Effector CD4-positive, alpha-beta T cell (primary cell): ENCODE measurements at places on chromosomes 3 and 15.

DNA sequence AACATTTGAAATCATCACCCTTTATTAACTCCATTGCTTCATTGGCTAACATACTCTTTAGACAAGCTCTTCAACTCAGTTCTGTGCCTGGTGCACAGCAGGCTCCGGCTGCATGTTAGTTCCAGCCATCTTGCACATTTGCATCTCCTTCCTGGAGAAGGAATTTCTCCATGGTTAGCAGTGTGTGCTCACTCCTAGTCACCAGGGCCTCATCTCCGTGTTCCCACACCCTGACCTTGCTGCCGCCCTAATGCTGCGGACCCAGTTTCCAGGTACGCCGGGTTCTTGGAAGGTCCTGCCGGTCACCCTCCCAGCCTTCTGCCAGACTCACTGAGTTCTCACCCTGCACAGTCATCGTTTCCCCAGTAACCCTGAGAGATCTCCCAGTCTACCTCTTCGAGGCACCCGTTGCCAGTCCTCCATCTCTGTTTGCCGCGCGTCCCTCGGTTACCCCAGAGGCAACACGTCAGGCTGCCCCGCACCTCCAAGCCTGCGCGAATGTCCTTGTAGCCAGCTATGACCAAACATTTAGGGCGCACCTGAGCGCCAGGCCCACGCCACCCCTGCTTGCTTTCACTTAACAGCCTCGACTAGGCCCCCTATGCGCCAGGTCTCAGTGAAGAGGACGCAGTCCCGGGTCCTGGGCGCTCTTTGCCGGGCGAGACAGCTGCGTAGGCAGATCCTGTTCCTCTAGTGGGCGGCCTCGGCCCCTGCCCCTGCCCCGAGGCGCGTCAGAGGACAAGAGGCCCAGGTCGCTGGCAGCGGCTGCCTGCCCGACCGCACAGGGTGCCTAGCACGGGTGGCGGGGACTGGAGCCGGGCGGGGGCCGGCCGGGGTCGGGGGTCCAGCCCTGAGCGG is 747 bp upstream of the ZNF592 start:
- peak; percentile 59 for DNase-seq

DNA sequence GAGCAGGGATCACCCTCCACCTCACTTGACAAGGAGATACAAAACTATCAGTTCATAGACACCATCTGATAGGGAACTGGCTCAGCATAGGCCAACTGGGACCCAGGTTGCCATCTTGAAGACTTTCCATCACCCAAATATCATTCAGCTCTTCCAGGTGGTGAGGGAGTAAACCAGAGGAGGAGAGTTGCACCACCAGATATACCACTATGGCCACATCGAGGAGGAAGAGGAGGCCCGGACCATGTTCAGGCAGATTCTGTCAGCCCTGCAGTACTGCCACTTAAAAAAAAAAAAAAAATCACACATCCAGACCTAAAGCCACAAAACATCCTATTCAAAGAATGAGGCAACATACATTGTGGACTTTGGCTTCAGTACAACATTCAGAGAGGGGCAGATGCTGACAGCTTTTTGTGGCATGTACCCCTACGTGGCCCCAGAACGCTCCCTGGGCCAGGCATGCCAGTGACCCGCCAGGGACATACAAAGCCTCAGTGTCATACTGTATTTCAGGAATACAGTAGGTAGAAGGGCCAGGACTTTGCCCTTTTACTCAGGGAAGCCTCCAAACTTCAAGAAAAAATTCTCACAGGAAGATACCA is 18.4 kb upstream of the EMC3 start:
- no peak for DNase-seq

- no peak for DNase-seq
Observed at GRCh38 chr15:95162531-95162930, 931.2 kb downstream of the MCTP2 start.

DNA sequence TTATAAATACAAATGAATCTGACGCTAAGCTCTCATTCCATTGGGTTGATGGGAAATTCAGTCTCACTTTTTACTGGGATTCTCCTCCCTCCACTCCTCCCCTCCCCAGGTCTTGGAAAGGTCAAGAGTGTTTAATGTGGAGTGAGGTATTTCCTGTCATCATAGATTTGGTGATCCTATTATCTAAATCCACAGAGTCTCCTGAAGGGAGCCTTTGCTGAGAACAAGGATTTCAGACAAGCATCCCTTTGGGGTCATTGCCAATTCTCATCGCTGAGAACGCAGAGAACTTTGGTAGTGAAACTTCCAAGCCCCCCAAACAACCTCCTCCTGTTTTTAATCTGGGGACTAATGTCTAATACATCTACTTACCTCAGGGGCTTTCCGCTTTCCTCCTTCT is 297.9 kb downstream of the OTOL1 start:
- DNase-seq: no peak

- no peak for DNase-seq
Observed at GRCh38 chr15:78063970-78064385, 13.5 kb downstream of the TBC1D2B start.

DNA sequence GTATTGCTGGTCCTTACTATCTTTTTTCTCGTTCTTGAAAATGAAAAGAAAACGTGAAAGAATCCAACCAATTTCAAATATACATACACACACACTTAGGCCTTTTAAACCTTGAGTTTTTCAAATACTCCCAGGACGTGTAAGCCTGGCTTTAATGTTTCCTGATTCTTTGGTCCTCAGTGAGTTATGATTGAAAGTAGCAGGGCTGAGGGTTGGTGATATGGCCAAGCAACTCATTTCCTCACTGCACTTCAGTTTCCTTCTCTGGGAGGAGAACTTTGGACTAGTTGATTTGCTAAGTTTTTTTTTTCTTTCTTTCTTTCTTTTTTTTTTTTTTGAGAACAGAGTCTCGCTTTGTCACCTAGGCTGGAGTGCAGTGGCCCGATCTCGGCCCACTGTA is 34.6 kb downstream of the CHD2 start:
- DNase-seq: no peak

DNA sequence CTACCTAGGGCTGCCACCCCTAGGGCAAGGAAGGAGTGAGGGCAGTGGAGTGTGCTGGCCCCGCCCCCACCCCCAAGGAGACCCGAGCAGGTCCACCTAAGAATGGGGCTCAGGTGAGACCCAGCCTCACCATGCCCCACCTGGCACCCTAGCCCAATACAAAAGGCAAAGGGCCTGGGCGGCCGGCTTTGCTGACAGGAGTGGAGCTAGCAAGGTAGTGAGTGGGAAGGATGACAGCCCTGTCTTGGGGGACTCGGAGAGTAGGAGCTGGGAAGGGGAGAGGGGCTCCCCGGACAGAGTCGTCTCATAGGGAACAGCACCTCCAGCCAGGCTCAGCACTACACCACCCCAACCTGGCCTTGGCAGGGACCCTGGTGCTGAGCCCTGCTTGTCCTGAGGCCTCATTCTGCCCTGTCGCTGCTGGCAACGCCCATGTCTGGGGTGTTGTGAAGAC is 12.1 kb downstream of the C15orf39 start:
- DNase-seq: no peak

- DNase-seq: no peak
Observed at GRCh38 chr3:186971578-186971977, 41.3 kb downstream of the ST6GAL1 start.

DNA sequence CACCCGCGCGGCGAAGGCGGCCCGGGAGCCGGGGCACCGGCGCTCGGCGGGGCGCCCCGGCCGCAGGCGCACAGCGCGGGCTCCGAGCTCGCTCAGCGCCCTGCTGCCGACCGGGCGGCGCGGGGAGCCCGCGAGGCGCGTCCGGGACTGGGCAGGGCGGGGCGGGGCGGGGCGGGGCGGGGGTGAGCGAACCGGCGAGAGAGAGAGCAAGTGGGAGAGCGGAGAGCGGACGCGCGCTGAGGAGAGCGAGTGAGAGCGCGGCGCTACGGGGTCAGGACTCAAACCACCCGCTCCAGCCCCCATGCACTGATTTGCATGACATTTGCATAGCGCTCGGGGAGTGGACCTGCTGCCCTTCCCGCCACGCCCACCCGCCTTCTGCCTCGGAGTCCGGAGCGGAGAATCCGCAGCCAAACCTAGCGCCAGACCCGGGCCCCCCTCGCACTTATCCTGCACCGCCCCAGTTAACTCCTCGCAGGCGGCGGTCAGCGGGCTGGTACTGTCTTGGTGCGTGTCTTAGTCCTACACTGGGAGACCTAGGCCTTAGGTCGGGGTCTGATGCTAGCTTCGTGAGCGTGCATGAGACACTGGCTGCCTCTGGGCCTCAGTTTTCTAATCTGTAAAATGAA is at the start of gene MYLK:
MYLK (minus strand) TSS at position 130 of the 629 bp plus-strand sequence. CDS start 90,491 bp downstream, outside the sequence.
- DNase-seq: no peak

DNA sequence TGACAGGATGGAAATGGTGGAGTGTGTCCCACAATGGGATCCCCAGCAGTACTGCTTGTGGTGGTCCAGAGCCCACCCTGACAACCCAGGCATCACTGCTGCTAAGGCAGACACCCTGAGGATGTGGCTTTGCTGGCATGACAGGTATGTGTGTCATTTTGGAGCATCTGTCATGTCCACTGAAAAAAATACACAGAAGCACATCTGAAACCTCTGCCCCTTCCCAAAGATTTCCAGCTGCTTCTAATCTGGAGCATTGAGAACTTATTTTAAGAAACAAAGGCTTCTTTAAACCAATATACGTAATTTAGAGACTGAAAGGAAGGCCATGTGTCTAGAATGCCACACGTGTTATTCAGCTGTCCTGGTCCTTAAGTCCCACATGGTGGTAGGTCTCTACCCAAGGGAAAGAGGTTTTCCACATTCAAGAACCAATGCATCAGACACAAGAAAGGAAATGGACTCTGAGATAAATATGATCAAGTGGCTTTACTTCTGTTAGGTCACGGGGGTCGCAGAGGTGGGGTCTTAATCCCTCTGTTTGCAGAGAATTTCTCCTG is 88.3 kb downstream of the PDZRN3 start:
- DNase-seq: no peak

GRCh38 chr15:25171111-25171811 is 216.5 kb downstream of the SNRPN start:
- DNase-seq: no peak

DNA sequence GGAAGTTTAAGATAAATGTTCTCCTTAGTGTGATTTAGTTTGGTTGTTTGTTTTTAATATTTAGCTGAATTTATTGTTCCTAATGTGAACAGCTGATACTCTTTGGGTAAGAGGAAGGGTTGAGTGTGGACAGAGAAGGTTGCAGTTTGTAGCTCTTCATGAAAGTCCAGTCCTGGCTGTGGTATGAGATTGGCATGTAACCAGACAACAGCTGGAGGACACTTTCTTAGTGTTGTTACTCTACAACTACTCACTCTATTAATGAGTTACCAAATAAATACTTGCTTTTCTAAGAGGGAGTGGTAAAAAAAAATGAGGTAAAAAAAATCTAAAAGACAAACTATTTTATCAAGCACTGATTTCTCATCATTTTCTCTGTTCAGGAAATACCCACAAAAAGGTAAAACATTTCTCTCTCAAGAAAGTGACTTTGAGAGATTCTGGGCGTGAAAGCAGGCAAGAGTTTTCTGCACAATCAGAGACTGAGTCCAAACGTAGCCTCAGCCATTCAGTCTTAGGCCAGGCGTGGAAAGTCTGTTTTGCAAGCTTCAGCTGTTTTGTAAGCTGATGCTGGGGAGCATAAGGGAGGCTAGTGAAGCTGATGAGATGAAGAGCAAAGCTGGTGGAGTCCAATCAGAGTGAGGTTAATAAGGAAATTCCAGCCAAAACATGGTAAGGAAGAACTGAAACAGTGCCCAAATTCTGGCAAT is 138.5 kb upstream of the ARPP21 start:
- no peak for DNase-seq

DNA sequence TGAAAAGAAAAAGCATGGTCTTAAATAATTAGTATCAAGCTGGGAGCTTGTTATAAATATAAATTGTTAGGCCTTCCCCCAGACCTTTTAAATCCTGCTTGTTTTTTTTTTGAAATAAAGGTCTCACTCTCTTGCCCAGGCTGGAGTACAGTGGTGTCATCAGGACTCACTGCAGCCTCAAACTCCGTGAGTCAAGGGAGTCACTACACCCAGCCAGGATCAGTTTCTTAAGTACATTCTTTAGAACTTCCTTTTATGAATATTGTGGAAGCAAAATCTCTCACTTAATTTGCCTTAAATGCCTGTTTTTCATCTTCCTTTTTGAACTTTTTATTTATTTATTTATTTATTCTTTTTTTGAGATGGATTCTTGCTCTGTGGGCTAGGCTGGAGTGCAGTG is 20.8 kb upstream of the DENND4A start:
- DNase-seq: no peak

DNA sequence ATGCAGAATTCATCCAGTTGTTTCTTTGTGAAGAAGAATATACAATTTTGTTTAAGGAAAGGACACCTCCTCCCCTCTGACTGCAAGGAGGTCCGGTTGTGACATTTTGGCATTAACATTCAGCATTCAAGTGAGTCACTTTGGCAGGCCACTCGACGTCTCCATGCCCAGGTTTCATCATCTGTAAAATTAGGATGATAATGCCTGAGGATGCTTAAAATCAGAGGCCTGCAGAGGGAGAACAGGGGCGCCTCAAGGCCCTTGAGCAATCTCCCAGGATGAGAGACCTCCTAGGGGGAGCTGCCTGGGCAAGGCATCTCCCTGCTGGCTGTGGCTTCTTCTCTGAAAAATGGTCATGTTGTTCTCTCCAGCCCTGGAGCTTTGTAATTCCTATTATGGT is 236.0 kb downstream of the CACNA2D3 start:
- no peak for DNase-seq

DNA sequence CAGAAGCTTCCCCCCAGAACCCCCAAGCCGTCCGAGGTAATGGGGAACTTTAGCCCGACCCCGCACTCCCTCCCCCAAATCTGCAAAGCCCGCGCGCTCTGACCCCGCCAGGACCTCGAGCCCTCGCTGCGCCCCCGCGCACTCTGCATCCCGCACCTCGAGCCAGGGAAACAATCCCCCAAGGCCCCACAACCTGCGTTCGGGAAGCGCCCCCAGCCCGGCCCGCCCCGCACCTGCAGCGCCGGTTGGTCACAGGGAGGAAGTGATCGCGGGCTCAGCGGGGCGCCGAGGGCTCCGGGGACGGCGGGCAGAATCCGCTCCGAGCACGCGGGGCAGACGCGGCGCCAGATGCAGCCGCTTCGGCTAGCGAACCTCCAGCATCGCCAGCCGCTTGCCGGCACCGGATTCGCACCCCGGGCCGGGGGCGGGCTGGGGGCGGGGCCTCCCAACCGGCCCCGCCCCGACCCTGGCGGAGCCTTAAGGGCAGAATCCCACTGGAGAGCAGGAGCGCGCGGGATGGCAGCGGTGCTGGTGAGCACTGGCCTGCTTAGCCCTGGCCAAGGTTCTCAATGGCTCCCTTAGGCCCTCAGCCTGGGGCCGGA is at the start of gene CAMKV:
CAMKV (minus strand) TSS at position 382 of the 602 bp plus-strand sequence. CDS start 7,518 bp downstream, outside the sequence.
- peak; percentile 14 for DNase-seq

GRCh38 chr3:48518069-48518468 is 14.1 kb upstream of the SHISA5 start:
- no peak for DNase-seq

DNA sequence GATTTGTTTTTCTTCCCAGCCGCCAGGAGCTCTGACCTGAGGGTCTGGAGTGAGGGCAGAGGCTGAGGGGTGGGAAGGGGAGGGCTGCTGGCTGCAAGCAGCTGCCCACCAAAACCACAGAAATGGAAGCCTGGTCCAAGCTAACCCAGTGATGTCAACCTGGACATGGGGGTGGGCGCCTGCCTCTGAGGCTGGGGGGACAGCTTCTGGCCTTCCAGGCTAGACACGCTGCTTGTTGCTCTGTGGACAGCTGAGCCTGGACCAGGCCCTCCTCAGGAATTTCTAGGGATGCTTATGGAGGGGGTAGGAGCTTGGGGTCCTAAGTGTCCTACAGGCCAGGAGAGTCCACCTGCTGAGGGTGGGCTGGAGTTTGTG is 21.4 kb downstream of the PSTPIP1 start:
- DNase-seq: no peak

GRCh38 chr15:59821286-59821685 is 132.2 kb upstream of the BNIP2 start:
- DNase-seq: no peak
